CD14-positive monocyte (primary cell): ENCODE measurements at places on chromosomes 1 and 21. TPM values are rescaled to one million over a fixed set of nuclear protein-coding genes. Genes with fewer than 3 reads are reported as not detected.

The C1orf116 gene
- 0.03 TPM for polyA plus RNA-seq

The ELAPOR1 gene
- polyA plus RNA-seq = 0.12 and 0.25 TPM in 2 replicates

DNA sequence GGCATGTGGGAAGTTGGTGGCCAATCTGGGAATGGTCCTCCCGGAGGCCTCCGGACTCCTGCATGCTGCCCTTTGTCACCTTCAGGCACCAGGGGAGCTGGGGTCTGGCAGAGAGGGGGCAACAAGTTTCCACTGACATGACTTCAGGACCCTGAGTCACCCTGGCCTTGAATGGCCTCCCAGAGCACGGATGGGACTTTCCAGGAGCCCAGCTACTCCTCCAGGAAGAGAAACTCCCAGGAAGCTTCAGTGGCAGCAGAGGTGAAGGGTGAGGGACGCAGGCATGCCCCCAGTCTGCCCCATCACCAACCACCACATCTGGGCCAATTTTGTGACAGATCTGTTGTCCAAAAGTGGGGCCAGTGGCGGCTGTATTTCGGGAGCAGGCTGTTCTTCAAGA is 55.9 kb upstream of the WASF2 start:
- H3K4me1 ChIP-seq = no peaks in the 10 kb centered on the region
- no peak for DNase-seq
- no peak overlapping the region for H3K27ac ChIP-seq
- H3K4me3 ChIP-seq = no peak overlapping the region
- peaks cover 5% of the 10 kb centered on the region for H3K36me3 ChIP-seq
- no peaks in the 10 kb centered on the region for H3K27me3 ChIP-seq

DNA sequence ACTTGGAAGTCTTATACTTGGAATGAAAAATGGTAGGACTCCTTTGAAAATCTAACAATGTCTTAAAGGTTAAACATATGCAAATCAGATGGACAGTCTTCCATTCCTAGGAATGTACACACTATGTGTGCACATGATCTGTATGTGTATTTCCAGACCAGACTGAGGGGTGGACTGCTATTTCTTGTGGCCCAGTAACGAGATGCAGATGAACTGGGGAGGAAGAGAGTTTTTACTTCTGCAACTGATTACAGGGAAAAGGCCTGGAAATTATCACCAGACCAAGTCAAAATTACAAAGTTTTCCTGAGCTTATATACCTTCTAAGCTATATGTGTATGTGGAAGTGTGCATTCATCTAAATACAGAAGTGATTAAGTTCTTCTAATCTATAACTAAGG is 17.7 kb downstream of the NBPF3 start:
- no peak for DNase-seq
- H3K4me3 ChIP-seq = no peak overlapping the region
- peaks cover 14% of the 10 kb centered on the region for H3K4me1 ChIP-seq
- H3K36me3 ChIP-seq = no peaks in the 10 kb centered on the region
- no peaks in the 10 kb centered on the region for H3K27me3 ChIP-seq
- no peak overlapping the region for H3K27ac ChIP-seq

- H3K27ac ChIP-seq = no peak overlapping the region
- no peak overlapping the region for H3K4me3 ChIP-seq
- DNase-seq = peak; percentile 43
- no peaks in the 10 kb centered on the region for H3K36me3 ChIP-seq
Observed at GRCh38 chr21:33123374-33124123, 53.6 kb downstream of the OLIG1 start.

DNA sequence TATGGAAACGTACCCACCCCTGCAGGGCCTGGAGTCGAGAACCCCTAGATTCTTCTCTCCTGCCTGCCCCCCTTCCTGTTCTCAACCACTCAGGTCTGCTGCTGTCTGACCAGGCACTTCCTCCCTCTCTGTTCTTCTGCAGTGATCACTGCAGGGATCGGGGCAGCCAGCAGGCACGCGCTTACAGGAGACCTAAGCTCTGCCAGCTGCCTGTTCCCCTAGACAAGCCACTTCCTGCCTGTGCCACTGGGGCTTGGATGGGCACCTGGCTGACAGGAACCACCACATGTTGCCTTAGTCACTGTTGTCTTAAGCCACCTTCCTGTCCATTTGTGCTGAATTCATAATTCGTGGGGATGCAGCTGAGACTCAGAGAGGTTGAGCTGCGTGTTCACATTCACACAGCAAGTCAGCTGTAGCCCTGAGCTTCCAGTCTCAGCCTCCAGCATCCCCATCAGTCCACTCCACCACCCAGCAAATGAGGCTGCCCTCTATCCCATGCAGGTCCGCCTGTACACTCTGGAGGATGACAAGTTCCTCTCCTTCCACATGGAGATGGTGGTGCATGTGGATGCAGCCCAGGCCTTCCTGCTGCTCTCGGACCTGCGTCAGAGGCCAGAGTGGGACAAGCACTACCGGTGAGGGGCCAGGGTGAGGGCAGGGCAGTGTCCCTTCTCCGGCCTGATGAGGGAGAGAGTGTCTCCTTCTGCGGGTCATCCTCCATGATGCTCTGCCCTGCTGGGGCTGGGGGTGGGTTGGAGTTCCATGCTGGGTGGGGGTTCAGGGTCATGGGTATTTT is 18.6 kb downstream of the FAM151A start:
- H3K27ac ChIP-seq = no peak overlapping the region
- peaks cover 2% of the 10 kb centered on the region for H3K36me3 ChIP-seq
- H3K27me3 ChIP-seq = no peaks in the 10 kb centered on the region
- H3K4me1 ChIP-seq = no peaks in the 10 kb centered on the region
- H3K4me3 ChIP-seq = no peak overlapping the region

GRCh38 chr1:205260948-205261732 is 33.4 kb downstream of the TMCC2 start:
- H3K27ac ChIP-seq = no peak overlapping the region
- H3K4me3 ChIP-seq = no peak overlapping the region
- no peaks in the 10 kb centered on the region for H3K27me3 ChIP-seq
- H3K4me1 ChIP-seq = peaks cover 28% of the 10 kb centered on the region

- no peak overlapping the region for H3K4me3 ChIP-seq
- peaks cover 23% of the 10 kb centered on the region for H3K4me1 ChIP-seq
- H3K36me3 ChIP-seq = peaks cover 24% of the 10 kb centered on the region
- peak; percentile 51 for DNase-seq
- H3K27me3 ChIP-seq = peaks cover 39% of the 10 kb centered on the region
- H3K27ac ChIP-seq = no peak overlapping the region
Observed at GRCh38 chr1:2311184-2312032, 79.9 kb downstream of the MORN1 start.
